ENCODE measurements at places on chromosomes 11 and 22.

- DNase-seq: no peak
Observed at GRCh38 chr22:17387356-17387755, 18.1 kb downstream of the CECR2 start.

GRCh38 chr11:34792814-34793258, 123.3 kb downstream of the APIP start:
- DNase-seq: peak; percentile 73

DNA sequence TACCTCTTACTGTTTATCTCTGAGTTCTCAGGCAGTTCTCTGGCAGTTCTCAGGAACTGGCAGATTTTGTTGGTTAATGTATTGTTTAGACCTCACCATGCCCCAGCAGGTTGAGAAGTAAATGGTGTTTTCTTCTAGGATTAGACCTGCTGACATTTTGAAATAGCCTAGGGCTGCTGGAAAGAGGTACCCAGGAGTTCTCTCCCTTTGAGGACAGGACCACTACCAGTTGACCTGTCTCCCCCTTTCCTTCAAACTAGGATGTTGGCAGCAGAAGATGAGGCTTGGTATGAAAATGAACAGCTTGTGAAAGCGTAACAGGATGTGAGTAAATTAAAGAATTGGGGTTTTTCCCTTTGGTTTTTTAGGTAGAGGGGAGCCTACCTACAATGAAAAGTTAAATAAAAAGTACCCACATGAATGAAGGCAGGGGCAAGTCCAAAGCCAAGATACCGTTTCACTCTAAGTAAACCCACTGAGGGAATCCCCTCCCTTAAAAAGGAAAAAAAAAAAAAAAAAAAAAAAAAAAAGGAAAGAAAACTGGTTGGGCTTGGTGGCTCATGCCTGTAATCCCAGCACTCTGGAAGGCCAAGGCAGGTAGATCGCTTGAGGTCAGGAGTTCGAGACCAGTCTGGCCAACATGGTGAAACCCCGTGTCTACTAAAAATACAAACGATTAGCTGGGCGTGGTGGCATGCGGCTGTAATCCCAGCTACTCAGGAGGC, 96.2 kb downstream of the PDHX start:
- DNase-seq: no peak

- peak; percentile 64 for DNase-seq
Observed at GRCh38 chr11:112219476-112220232, 6.6 kb upstream of the PTS start.

DNA sequence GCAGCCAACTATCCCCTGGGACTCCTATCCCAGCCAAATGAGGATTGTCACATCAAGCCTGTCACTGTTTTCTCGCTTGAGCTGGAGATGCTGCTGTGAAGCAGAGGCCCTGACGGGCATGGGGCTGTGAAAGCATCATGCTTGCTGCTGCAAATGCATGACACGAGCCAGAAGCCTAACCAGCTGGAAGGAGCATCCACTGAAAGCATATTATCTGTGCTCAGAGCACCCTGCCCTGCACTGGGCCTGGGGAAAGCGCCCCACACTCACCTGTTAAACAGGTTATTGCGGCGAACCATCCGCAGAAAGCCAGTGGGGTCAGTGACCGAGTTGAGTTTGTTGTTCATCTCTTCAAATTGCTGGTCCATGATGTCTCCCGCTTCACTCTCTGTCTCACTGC, 110.9 kb upstream of the PITPNB start:
- no peak for DNase-seq

GRCh38 chr11:77200351-77201268, 72.6 kb downstream of the MYO7A start:
- DNase-seq: no peak

GRCh38 chr11:86415026-86415425, 40.3 kb downstream of the CCDC81 start:
- DNase-seq: no peak

GRCh38 chr11:73196576-73196975, 21.5 kb upstream of the P2RY2 start:
- DNase-seq: no peak

DNA sequence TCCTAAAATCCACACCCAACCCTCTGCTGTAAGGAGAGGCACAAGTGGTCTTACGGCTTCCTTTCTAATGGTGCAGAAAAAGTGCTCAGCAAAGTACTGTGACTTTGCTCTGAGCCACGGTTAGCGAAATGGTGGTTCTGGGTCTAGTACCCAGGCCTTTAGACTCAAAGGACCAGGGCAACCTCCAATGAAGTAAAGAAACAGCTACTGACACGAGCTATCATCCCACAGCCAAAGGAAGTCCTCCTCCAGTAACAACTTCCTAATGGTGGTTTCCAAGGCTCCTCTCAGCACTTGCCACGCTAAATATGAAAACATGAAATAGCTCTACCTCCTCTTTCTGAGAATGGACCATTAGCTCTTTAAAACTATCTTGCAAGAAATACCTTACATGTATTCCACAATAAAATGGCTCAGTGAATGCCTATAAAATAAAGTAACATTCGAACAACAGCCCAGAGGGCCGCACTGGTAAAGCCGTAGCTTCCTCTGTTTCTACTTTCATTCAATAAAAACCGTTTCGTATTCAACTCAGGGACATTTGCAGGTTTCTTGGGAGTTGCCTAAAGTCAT, 122.4 kb downstream of the ETS1 start:
- DNase-seq: no peak

- DNase-seq: no peak
Observed at GRCh38 chr22:26977741-26978376, 320.5 kb downstream of the MIAT start.

DNA sequence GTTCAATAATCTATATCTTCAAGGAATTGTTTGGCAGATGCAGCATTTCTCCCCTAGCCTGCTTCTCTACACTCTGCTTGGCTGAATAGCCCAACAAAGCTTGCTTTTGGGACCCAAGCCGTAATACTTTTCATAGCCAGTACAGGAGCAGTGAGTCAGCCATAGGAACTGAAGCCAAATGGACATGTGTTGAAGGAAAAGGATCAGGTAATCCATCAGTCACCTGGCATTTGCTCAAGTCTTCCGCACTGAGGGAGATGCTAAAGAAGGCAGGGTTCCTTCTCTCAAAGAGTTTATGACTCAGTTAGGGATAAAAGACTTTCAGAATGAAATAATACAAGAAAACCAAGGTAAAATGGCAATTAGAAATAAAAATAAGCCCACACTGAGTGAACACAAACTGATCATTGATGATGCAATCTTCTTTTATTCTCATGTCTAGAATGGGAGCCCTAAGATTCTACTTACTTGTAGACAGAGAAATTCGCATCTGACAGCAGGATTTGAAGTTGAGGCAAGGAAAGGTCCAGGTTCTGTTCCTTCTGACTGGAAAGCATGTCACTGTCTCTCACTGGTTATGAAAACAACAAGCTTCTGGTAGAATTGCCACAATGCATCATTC, 13.2 kb downstream of the C11orf87 start:
- no peak for DNase-seq

DNA sequence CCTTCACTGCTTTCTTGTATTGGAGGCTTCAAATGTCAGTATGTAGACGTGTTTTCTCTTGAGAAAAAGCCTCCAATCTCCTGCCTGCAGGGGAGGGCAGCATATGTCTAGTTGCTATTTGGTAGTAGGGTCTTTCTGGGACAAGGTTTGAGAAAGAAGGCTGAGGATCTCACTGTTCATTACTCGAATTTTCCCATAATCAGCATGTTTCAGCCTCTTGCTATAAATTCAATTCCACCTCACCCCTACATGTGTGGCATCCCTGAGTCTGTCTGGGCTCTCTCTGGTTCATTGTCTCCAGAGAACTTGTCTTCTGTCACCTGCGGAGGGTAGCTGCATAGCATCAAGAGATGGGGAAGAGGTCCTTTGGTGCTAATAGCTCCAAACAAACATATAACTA, 19.5 kb upstream of the CCDC83 start:
- DNase-seq: no peak

GRCh38 chr11:40162901-40163883, 1296.3 kb downstream of the LRRC4C start:
- no peak for DNase-seq

DNA sequence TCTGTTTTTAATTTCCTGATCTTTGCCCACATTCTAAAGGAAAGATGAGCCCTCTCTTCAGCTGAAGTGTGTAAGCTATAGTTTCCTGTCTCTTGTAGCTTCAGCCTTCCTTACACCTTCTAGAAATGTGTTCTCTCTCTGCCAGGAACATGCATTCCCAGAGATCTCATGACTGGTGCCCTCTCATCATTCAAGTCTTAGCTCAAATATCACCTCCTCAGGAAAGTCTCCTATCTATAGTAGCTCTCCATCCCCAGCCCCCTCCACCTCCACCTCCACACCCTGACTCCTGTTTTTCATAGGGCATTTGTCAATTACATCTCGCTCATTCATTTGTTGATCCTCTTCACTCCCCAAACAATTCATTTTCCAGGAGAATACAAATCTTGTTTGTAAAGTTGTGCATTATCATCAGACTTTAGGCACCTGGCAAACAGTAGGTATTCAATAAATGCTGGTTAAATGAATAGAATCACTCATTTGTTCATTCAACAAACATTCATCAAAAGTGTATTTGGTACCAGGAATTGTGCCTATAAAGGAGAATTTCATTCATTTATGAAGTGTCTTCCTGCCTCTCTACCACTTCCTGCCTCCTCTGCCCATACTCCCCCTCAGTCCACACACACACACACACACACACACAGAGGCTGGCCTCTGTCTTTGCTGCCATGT, 160.3 kb downstream of the BBOX1 start:
- peak; percentile 40 for DNase-seq

GRCh38 chr22:25051983-25052710, 99.6 kb downstream of the KIAA1671 start:
- no peak for DNase-seq

DNA sequence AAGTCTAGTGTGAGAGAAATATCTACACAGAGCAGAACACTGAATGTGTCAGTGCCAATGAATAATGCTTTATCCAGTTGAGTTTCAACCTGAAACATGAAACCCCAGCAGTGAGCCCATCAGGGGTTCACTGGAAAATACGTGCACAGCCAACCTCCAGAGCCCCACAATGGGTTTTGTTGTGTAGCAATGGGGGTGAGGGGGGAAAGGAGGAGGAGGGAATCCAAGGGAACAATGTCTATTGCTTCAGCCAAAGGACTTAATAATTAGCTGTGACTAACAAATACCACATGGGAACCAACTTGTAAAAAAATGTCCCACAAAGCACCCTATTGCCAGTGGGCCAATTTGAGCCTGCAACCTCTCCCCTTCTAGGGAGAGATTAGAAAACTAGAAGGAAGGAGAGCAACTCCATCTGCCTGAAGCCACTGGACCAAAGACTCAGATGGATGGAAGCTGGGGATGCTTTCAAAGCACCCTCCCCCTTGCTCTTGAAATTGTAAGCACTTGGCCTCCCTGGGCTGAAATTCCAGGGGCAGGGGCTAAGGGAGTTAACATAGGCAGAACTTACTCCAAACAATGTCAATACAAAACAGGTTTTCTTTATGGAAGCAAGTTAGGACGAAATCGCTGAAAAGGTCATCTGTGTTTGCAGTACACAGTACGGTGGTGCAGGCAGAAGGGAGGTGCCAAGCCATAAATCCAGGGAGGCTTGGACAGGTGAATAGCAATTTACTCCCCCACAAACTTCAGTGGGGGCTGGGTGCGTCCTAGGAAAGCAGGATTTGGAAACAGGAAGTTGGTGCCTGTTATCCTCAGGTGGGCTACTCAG, 99.8 kb downstream of the ARL14EP start:
- DNase-seq: peak; percentile 78

DNA sequence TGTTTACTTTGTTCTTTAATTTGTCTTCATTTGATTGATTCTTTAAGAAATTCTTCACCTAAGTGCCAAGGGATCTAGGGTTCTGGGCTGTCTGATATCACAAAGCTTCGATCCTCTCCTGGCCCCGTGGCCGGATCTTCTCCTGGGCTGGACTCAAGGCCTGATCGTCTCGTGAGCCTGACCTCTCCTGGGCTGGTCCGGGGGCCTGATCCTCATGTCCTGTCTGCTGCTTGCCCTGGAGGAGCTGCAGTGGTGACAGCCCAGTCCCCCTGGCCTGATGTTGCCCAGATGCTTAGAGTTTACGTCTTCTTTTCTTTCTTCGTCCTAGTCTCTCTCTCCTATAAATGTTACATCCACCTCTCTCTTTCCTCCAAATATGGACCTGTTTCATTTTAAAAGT, 3.3 kb downstream of the NADSYN1 start:
- DNase-seq: no peak

DNA sequence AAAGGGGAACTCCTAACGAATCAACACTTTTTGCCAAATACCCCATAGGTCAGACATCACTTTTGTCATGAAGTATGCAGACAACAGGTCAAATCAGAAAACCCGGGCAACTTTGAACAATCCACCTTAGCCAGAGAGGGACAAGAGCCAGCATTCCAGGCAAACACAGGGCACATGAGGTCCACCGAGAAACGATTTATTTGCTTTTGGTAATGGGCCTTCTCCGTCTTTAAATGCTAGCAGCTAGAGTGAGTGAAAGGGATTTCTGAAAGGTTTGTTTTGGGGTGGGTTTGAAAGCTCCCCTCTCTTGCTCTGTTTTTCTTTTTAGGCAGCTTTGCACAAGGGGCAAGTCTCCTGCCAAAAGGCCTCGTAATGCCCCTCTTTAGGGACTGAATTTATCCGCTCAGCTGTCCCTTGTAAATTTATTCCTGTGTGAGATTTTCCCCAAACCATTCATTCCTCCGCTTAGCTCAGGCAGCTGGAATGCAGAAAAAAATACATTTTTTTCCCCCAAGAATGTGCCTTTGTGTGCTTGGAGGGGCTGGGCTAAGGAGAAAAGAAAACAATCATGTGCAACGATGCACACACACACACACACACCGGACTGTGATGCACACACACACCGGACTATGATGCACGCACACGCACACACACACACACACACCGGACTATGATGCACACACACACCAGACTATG, 196.9 kb downstream of the SNX19 start:
- DNase-seq: peak; percentile 12

- DNase-seq: no peak
Observed at GRCh38 chr11:133526790-133527189, 5.5 kb downstream of the OPCML start.

- DNase-seq: no peak
Observed at GRCh38 chr11:104738208-104738607, 160.1 kb downstream of the CASP12 start.

DNA sequence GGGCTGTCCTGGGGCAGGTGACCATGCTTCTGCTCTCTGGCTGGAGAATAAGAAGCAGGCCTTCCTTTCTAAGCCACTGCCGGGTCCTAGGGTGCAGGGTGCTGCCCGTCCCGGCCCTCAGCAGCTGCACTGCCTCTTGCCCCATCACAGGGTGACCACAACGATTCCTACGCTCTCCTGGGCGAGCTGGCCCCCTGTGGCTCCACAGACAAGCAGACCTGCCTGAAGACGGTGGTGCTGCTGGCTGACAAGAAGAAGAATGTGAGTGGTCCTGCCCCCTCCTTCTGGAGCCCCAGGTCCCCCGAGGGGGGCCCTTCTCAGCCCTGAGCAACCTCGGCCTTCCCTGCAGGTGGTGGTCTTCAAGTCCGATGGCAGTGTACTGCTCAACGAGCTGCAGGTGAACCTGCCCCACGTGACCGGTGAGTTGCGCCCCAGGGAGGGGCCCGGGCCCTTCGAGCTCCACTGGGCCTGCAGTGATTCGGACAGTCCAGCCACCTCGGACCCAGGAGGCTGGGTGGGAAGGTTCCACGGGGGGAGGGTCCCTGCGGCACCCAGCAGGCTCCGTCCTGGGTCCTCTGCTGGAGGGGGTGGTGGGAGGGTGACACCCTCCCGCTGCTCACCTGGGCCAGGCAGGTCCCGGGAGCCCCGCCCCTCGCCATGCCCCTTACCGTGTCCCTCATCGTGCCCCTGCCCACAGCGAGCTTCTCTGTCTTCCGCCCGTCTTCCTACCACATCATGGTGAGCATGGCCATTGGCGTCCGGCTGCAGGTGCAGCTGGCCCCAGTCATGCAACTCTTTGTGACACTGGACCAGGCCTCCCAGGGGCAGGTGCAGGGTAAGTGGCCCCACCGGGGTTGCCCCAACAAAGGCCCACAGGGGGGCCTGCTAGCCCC, 8.3 kb downstream of the MUC2 start:
- DNase-seq: no peak

All from foreskin melanocyte (primary cell).